GM18507 (cell line): ENCODE measurements at places on chromosomes 5 and 9.

- no peak for DNase-seq
Observed at GRCh38 chr9:91924090-91924489, 25.9 kb downstream of the ROR2 start.

DNA sequence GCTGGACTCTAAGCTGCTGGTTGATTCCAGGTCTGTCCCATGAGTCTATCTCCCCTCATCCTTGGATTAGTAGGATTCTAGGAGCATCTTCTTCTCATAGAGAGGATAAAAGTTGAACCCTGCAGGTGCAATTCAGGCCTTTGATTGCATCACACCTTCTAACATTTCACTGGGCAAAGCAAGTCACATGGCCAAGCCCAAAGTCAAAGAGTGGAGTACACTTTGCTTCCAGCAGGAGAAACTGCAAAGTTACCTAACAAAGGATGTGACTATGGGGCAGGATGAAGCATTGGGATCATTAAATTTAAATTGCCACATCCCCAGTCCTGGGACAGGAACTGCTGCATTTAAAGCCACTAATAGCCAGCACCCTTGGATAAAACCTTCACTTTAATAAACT is 51.0 kb upstream of the EGFLAM start:
- no peak for DNase-seq

- DNase-seq: no peak
Observed at GRCh38 chr9:13899924-13900323, 414.0 kb downstream of the NFIB start.

DNA sequence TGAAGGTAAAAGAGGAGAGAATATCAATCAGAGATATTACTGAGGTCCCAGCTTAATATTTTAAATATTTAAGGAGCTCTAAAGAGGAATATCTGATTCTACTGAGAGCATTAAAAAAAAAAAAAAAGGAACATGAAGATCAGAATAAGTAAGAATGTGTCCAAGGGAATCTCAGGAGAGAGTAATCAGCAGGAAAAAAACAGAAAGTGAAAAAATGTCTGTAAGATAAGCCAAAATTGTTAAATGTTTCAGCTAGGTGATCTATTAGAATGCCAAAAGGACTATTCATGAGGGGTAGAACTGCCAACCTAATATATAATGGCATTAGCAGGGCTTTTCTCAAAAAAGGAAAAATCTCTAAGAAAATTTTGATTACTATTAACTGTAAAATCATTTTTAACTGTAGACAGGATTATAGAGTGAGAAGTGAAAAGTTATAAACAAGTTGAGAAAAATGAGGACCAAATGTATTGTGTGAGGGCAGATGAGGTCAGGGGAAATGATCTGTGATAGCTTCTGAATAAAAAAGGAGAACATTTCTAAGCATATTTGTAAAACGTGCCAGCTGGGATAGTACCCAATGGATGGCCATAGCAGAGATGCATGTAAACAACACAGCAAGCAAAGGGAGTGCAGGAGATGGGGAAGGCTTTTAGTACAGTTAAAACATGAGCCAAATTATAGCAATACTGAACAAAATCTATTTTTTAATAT is 9.4 kb upstream of the RHOBTB3 start:
- no peak for DNase-seq

DNA sequence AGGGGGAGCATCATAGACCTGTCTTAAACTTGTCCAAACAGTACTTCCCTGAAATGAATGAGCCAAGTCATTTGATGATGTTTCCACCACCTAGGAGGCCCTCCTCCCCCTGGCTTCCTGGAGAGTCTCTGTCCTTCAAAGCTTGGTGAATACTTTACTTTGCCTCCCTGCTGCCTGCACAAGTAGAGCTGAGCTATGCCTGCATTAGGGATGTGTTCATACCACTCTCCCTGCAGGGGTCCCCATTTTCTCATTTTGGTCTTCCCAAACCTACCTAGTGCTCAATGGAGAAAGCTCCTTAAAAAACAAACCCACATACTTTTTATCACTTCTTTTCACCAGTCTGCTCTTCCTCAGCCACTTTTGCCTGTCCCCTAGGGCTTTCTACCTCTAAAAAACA is 7.7 kb downstream of the CCNI2 start:
- DNase-seq: no peak

DNA sequence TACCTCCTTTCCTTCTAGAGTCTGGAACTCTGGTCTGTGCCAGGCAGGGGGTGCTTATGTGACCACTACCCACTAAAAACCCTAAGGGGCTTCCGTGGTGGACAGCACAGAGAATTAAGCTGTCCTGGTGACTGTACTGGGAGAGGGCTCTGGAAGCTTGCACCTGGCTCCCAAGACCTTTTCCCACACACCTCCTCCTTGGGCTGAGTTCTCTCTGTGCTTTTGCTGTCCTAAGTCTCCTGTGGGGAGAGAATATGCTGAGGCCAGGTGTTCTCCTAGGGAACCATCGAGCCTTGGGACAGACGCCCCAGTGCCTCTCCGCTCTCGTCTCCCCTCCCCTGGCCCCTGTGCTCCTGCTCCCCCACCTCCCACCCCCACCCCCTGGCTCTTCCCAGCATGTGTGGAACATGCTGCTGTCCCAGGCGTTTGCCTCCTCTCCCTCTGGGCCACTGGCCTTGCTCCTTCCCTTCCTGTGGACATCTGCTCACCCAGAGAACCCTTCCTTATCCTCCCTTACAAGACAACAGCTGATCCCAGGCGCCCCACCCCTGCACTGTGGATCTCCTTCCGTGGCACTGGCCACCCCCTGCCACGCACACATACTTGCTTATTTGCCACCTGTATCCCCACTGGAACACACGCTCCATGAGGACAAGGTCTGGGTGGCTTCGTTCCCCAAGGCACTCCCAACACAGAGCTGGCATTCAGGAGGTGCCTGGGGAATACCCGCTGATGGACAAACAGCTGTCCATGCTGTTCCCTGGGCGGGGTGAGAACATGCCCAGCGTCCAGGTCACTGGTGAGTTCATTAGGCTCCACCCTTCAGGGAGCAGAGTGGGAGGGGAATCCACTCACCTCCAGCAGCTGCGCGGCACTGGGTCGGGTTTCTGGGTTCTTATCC is 83.0 kb downstream of the STK10 start:
- DNase-seq: no peak

- no peak for DNase-seq
Observed at GRCh38 chr5:37045703-37046102, 169.1 kb downstream of the NIPBL start.
